ENCODE measurements at places on chromosomes 1 and 21.
A peak's percentile ranks its signal among the peaks of the same experiment; 100 is the strongest.

DNA sequence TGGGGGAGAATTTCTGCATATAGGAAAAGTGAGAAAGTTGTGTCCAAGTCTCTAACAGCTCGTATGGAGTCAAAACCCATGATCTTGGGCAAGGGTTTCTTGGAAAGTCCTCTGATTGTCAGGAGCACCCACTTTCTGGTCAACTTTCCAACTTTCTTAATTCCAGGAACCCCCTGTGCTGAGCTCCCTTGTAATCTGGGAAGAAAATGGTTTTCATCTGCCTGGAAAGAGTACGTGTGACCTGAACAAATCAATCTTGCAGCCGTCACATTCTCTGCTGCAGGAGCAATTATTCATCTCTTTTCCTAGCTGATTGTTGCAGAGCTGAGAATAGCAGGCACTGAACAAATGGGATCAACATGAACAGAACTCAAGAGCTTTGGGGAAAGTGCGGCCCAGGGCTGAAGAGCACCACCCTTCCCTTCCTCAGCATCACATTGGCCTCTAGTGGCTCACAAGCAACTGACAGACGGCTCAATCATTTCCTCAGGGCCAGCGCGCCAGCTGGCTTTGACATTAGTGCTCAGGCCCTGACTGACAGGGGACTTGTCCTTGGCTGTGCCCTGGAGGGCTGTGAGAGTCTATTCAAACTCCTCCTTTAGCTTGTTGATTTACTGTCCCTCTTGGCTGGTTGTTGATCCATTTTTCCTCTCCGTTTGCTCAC is 295.2 kb downstream of the HLX start:
- DNase-seq = peak; percentile 24

GRCh38 chr1:191438979-191439378 is 719.3 kb upstream of the RGS18 start:
- DNase-seq = no peak

DNA sequence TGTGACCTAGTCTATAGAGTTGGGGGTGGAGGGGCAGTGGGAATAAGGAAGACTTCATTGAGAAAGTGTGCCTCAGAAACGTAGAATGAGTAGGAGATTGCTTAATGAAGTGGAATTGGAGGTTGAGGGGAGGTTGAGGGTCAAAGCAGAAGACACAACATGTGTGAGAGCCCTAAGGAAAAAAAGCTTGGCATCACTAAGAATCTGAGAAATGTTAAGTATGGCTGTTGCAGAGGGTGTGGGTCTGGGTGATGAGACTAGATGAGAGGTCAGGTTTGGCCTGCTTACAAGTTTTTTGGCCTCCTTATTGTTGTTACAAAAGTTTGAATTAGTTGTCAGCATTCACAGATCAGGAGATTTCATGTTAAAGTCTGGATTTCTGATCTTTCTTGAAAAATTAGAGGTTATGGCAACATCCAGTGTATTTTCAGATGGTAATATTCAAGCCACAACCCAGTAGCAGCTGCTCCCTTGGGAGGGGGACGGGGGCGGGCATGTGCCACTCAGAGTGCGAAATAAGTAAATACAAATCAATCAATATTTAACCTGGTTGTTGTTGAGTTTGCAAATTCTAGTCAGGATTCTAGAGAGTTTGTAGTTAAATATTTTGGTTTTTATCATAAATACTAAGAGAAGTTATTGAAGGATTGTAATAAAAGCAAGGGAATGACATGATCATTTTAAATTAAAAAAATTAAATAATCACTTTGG is 4.3 kb downstream of the MAN1A2 start:
- DNase-seq = no peak

GRCh38 chr1:28190337-28190979 is 14.0 kb upstream of the PTAFR start:
- no peak for DNase-seq

- DNase-seq = no peak
Measured at GRCh38 chr1:78472851-78473496, 17.8 kb upstream of the PTGFR start.

GRCh38 chr1:41371630-41372599 is 10.7 kb downstream of the FOXO6 start:
- DNase-seq = peak; percentile 100

- no peak for DNase-seq
Measured at GRCh38 chr1:185627761-185628501, 106.3 kb upstream of the HMCN1 start.

Data from NCI-H510A (cell line).